ENCODE measurements at places on chromosomes 6 and 20. TPM values are rescaled to one million over a fixed set of nuclear protein-coding genes. Genes with fewer than 3 reads are reported as not detected.

DNA sequence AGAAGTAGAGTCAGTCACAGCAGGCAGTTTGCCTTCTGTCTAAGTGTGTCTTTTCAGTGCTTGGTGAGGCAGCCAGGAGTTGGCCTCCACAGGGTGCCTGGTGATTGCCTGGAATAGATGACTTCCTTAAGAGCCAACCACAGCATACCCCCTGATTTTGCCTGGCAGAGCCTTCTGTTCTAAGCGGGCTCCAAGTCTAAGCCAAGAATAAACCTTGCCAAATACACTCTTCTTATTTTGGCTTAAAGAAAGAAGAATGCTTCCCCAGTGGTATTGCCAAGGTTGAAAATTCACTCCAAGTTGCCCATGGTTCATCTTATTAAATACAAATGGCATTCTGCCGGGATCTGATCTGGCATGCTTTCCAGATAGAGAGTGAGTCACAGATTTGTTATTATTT lies 1424.8 kb upstream of the EYS start:
- DNase-seq, result peak; percentile 21
- H3K27me3 ChIP-seq, result no peaks in the 10 kb centered on the region
- H3K4me1 ChIP-seq, result no peaks in the 10 kb centered on the region

DNA sequence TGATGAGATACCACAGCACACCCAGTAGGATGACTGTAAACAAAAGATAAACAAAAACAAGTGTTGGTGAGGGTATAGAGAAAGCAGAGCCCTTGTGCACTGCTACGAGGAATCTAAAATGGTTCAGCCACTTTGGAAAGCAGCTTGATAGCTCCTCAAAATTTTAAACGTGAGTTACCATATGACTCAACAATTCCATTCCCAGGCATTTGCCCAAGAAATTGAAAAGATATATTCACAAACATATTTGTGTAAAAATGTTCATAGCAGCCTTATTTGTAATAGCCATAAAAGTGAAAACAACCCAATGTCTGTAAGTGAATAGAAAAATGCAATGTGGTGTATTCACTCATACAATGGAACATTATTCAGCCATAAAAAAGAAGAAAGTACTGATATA lies 141.0 kb upstream of the BTBD3 start:
- no peaks in the 10 kb centered on the region for H3K4me1 ChIP-seq
- H3K27ac ChIP-seq, result no peak overlapping the region
- H3K36me3 ChIP-seq, result no peaks in the 10 kb centered on the region
- H3K27me3 ChIP-seq, result no peaks in the 10 kb centered on the region
- H3K4me3 ChIP-seq, result no peak overlapping the region
- no peak for DNase-seq

DNA sequence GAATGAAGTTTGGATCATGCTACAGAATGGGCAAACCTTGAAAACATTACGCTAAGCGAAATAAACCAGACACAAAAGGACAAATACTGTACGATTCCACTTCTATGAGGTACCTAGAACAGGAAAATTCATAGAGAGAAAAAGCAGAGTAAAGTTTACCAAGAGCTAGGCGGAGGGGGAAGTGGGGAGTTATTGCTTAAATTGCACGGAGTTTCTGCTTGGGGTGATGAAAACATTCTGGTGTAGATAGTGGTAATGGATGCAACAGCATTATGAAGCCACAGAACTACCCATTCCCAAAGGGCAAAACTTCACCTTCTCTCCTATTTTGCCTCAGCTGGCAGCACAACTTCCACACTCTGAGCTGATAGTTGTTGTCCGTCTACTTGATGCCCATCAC lies 6.4 kb upstream of the PDYN start:
- no peaks in the 10 kb centered on the region for H3K27me3 ChIP-seq
- no peak for DNase-seq
- H3K36me3 ChIP-seq, result no peaks in the 10 kb centered on the region
- no peak overlapping the region for H3K4me3 ChIP-seq
- H3K4me1 ChIP-seq, result no peaks in the 10 kb centered on the region

DNA sequence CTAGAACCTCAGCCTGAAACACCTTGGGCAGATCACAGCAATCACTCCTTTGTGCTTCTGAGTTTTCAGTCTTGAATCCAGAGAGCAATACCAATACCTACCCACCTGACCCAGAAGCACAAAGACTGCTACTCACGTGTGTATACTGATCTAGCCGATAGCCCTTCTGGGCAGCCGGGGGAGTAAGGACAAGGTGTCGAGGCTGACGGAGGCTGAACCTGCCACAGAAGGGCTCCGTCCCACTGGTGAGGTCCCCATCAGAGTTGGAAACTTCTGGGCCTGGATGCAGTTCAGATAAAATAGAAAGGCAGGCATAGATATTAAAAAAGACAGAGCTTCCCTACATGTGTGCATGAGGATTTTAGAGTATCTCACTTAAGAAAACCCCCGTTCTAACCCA lies 32.0 kb downstream of the PKHD1 start:
- no peaks in the 10 kb centered on the region for H3K36me3 ChIP-seq
- H3K27ac ChIP-seq, result no peak overlapping the region
- H3K27me3 ChIP-seq, result no peaks in the 10 kb centered on the region
- DNase-seq, result no peak
- no peaks in the 10 kb centered on the region for H3K4me1 ChIP-seq

DNA sequence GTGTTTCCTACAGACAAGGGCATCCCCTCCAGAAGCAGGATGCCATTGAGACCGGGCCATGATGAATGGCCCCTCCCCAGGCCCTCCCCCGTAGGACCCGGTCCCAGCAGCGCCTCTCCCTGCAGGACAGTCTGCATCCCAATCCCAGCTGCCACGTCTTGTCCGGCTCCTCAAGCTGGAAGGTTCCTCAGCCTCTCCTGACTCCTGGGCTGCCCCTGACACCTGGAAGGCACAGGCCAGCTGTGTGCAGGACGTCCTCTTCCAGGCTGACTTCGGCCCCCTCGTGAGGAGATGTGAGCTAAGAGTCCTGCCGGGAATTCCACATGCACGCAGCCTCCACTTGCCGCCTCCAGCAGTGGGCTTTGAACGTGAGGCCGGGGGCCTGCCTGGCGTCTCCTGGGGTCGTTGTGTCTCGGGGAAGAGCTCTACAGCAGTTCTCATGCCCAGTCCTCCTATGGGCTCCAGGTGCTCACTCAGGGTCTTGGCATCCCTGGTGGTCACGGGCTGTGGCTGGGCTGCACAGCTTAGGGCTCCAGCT lies 64.4 kb downstream of the TAF4 start:
- no peak for DNase-seq
- no peak overlapping the region for H3K27ac ChIP-seq
- H3K27me3 ChIP-seq, result no peaks in the 10 kb centered on the region
- H3K36me3 ChIP-seq, result no peaks in the 10 kb centered on the region
- no peak overlapping the region for H3K4me3 ChIP-seq
- no peaks in the 10 kb centered on the region for H3K4me1 ChIP-seq

- no peak overlapping the region for H3K4me3 ChIP-seq
- no peaks in the 10 kb centered on the region for H3K36me3 ChIP-seq
- H3K27me3 ChIP-seq, result no peaks in the 10 kb centered on the region
- DNase-seq, result no peak
- no peak overlapping the region for H3K27ac ChIP-seq
- H3K4me1 ChIP-seq, result no peaks in the 10 kb centered on the region
Measured at GRCh38 chr6:159181914-159182313, 12.7 kb downstream of the FNDC1 start.

The TLDC2 gene
- total RNA-seq, result 1.0 TPM

- DNase-seq, result no peak
- no peak overlapping the region for H3K4me3 ChIP-seq
- H3K27ac ChIP-seq, result no peak overlapping the region
- H3K4me1 ChIP-seq, result no peaks in the 10 kb centered on the region
- no peaks in the 10 kb centered on the region for H3K36me3 ChIP-seq
Measured at GRCh38 chr6:98529364-98529763, 305.0 kb upstream of the POU3F2 start.

- H3K36me3 ChIP-seq, result no peaks in the 10 kb centered on the region
- H3K27ac ChIP-seq, result no peak overlapping the region
- no peaks in the 10 kb centered on the region for H3K27me3 ChIP-seq
- H3K4me1 ChIP-seq, result no peaks in the 10 kb centered on the region
- no peak for DNase-seq
- no peak overlapping the region for H3K4me3 ChIP-seq
Measured at GRCh38 chr20:20665606-20666332, 46.7 kb downstream of the RALGAPA2 start.

The PIGU gene
- total RNA-seq, result 9.5 TPM

DNA sequence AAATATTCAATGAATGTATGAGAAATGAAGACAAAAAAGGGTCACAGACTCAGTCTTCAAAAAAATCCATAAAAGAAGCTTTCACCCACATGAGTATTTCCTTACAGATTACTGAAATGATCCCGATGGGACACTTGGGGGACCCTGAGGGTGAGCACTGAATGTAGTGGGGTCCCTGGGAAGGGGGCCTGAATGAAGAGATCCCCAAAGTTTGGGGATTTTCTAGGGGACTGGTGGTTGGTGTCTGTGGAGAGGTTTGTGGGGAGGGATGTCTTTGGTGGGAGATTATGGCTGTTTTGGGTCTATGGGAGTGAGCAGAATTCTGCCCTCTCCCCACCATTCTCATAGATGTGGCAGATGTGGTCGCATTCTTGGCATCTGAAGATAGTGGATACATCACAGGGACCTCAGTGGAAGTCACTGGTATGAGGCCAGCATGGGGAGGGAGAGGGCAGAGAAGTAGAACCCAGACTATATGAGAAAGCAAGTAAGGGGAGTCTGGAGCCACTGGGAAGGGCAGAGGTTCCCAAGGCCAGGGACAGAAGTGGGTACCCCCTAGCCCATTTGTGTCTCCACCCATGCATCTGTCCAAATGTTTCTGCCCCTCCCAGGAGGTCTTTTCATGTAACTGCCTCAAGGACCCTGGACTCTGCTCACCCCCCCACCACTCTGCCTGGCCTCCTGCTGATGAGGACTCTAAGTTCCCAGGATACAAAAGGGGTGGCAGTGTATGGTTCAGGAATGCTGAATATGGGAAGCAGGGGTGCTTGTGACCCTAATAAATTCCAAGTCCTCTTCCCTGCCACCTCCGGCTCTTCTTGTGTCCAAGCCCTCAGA lies 1.8 kb downstream of the HSD17B8 start:
- DNase-seq, result no peak
- no peaks in the 10 kb centered on the region for H3K36me3 ChIP-seq
- no peaks in the 10 kb centered on the region for H3K27me3 ChIP-seq
- peaks cover 10% of the 10 kb centered on the region for H3K4me1 ChIP-seq
- H3K4me3 ChIP-seq, result no peak overlapping the region

The CEP57L1 gene
- 5.6 TPM for total RNA-seq

- H3K4me3 ChIP-seq, result no peak overlapping the region
- no peak for DNase-seq
- no peaks in the 10 kb centered on the region for H3K36me3 ChIP-seq
- H3K27me3 ChIP-seq, result no peaks in the 10 kb centered on the region
Measured at GRCh38 chr20:650954-651353, 2.0 kb downstream of the SRXN1 start.

The CRISP3 gene
- total RNA-seq, result not detected

DNA sequence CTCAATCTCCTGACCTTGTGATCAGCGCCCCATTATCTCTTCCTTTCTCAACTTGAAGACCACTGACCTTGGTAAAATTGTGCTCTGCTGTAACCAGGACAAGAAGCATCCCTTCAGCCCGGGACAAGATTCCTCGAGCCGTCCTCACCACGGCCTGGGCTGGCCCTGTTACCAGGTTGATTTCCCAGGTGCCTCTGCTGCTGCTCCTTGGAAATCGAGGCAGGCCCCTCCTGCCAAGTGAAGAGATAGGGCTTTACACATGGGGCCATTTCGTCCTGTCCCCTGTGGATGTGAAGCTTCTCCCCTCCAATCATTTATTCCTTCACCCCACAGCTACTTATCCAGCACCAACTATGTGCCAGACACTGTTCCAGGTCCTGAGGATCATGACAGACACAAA lies 21.5 kb downstream of the RAB44 start:
- no peak overlapping the region for H3K4me3 ChIP-seq
- H3K36me3 ChIP-seq, result no peaks in the 10 kb centered on the region
- no peaks in the 10 kb centered on the region for H3K4me1 ChIP-seq
- no peak for DNase-seq

The FNDC11 gene
- total RNA-seq, result 0.69 TPM
